ENCODE measurements at places on chromosomes 7 and 10. TPM values are rescaled to one million over a fixed set of nuclear protein-coding genes. Genes with fewer than 3 reads are reported as not detected.

OR6V1 gene
- total RNA-seq: not detected

UCMA gene
- total RNA-seq: not detected

TYW1B gene
- 9.7 TPM for total RNA-seq

GPR26 gene
- not detected for total RNA-seq

CUZD1 gene
- total RNA-seq: 1.1 TPM

CHAT gene
- not detected for total RNA-seq

TMEM176A gene
- 159 TPM for total RNA-seq

SOSTDC1 gene
- total RNA-seq: 5.6 TPM

POR gene
- total RNA-seq: 154 TPM

PLEKHS1 gene
- 12.0 TPM for total RNA-seq

GUSB gene
- 48.3 TPM for total RNA-seq

SLC39A12 gene
- total RNA-seq: not detected

ITIH2 gene
- total RNA-seq: not detected

PTN gene
- 4.0 TPM for total RNA-seq

TAS2R41 gene
- total RNA-seq: not detected

CDC14C gene
- total RNA-seq: not detected

GATA3 gene
- not detected for total RNA-seq

DENND2A gene
- 5.1 TPM for total RNA-seq

All from transverse colon (tissue), 4 donors.